ENCODE measurements at places on chromosomes 4 and X.

DNA sequence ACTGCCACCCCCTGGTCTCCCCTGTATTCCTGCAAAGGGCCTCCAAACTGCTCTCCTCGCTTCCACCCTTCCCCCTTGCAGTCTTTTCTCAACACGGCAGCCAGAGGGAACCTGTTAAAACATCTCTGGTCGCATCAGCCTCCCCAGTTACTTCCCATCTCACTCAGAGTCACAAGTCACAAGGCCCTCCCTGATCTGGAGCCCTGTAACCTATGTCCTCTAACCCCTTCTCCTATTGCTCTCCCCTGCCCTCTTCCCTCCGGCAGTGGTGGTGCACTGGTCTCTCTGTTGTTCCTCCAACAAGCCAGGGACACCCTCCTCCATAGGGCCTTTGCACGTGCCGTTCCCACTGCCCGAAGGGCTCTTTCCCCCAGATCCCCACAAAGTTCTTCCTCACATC is 73.2 kb downstream of the SH3KBP1 start:
- DNase-seq = no peak

DNA sequence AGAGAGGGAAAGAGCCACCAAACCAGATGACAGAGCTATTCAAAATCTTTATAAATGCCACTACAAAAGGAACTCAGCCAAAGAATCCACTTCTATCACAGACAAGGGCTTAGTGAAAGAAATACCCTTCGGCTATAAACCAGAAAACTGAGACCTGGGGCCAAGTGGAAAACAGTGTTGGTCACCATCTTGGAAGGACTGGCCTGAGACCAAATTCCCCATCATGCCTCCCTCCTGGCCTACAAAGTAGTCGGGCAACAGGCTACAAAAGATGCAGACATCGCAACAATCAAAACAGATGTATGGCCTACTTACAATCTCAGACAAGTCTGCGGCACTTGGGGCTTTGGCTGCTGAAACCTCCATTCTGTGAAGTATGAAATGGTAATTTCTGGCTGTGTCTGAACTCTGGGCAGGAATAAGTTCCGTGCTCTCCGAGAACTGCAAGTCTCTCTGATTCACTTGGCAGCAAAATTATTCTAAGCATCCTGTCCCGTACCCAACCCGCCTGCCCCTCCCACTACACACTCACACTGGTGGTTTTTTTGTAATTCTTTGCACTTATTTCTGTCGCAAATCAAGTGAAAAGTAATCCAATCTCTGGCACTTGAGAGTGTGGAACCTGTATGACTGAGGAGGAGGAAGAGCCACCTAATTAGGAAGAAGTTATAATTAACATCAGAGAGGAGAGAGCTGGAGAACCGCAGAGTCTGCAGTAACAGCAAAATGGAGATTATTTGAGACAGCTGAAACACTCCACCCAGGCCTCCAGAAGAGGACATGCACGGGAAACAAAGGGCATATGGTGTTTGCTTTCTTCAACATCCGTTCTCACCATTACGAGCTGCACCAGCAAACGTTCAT is 87.8 kb downstream of the SH3KBP1 start:
- DNase-seq = peak; percentile 71

GRCh38 chrX:7085879-7086278 is 61.6 kb upstream of the STS start:
- DNase-seq = no peak

DNA sequence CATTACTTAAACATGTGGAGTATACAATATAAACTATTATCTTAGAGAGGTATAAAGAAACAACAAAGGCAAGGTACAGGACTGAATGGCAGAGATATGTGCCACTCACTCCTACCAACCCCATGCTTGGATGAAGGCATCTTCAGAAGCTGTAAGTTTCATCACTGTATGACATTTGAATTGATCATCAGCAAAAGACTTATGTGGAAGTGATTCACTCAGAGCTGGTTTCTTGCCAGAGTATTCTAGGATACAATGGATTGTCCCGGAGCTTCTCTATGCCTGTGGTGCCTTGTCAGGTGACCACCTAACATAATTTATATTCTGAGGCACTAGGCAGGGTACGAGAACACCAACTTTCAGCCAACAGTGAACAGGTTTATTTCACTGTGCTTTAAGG is 392.2 kb downstream of the PPP1R2C start:
- DNase-seq = no peak

DNA sequence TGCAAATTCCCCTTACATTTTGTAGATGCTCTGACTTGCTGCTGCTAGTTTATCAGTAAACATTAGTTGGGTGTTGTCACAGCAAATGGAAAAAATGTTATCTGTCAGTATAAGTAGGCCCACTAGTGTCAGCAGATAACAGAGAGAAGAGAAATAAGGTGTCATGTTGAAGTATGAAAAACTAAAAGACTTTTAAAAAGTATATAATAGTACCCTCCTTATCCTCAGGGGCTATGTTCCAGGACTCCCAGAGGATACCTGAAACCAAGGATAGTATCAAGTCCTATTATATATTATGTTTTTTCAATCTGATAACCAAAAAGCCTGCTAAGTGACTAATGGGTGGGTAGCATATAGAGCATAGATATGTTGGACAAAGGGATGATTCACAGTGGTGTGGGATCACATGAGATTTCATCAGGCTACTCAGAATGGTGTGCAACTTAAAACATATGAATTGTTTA is 11.6 kb upstream of the BMP2K start:
- no peak for DNase-seq

- no peak for DNase-seq
These were observed 54.2 kb downstream of the MOSPD2 start for GRCh38 chrX:14927401-14927800.

DNA sequence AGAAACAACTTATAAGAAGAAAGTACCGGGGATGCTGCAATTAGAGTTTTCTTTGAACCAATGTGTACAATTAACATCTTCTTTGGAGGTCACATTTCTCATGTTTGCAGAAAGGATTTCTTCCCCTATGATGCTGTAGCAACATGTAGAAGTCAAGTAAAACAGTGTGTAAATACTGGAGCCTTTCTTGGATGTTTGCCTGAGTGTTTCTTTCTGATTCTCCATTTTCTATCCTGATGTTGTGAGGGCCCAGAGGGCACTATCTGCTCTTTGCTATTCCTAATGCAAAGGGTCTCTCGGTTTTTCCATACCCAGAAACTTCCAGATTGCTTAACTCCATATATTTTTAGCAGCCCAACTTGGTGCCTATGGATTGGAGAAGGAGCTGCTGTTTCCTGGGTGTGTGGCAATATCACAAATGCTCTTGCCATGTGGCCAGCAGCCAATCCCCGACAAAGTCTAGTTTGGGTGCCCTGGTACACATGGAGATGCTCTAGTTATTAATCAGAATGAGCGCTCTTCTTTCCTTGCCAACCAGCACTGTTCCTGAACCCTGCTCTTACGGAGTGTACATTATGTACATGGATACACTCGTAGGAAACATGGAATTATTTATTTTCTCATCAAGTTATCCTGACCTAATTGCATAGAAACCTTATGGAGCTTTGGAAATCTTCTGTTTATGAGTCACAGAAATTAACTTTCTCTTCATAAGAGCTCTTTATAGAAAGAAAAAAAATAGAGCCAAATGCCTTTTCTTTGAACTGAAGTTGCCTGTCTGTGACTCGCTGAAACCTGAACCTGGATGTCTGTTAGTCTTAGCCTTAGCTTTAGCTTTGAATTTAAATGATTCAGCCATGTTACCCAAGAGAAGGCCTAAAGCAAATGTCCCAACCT is 67.0 kb upstream of the GPC4 start:
- no peak for DNase-seq

DNA sequence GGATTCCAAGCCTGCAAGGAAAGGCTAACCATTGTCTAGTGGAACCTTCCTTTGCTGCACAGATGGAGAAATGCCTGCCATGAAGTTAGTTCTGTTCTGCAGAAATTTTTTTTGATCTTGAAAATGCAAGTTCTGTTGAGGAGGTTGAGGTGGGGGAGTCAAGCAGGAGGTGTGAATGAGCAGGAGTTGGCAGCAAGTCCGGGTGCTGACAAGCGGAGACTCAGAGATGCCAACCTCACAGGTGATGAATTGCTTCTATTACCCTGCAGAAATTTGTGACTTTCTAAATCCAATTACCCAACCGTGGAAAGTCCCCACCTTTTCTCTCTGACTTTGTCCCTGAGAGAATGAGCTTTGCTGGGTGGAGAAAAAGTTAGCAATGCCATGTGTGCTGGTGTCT is 350.1 kb downstream of the DHRSX start:
- DNase-seq = no peak

DNA sequence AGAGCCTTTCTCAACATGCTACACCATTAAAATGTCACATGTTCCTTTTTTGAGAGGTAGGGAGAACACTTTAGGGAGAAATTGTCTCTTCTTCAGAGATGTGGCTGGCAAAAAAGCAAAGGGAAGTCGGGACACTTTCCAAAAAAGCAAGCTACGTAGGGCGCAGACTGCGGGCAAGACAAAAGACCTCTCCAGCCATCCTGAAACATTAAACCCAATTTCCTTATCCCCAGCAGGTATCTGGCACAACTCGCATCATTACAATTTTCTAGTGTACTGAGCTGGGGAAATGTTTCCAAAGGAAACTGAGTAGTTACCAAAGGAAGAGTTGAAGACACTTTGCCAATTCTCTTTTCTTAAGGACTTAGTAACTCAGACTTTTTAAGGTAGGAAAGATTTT is 116.0 kb downstream of the PACRGL start:
- DNase-seq = no peak

DNA sequence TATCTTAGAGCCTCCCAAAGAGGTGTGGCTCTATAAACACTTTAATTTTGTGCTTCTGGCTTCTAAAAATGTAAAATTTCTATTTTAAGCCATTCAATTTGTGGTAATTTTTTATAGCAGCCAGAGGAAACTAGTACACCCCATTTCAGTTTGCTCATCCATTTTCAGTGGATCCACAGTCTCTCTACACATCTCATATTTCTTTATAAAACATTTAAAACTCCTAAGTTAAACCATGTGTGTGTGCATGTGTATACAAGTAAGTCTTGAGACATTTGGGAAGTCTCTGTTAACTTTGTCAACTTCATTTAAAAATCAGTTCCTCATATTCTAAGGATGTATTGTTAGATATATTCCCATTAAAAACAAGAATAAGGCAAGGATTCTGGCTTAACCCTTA is 273.2 kb downstream of the IL15 start:
- no peak for DNase-seq

DNA sequence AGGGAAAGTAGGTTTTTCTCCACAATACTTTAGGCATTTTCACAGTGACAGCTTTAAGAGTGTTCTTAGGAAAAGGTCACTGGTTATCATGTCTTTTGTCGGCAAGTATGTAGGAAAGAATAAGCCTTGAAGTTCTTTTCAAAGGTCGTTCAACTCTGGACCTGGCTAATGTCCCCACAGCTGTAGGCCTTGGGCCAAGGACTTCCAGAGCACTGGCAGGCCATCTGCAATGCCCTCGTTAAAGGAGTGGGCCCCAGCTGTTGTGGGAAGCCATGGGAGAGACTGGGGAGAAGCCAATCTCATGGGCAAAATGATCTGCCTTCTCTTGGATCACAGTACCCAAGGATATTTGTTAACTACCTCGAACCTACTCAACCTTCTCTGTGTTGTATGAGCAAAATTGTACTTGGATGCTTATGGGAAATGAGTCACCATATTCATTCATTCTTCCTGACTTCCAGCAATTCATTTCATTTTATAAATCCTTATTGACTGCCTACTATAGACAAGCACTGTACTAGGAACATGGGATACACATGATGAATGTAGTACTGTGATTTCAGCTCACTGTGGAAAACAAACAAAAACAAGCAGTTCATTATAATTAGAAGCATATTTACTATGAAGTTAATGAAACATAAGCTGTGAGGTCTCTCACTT is 141.1 kb upstream of the KIT start:
- no peak for DNase-seq
